ENCODE measurements at places on chromosomes 12 and 14. TPM values are rescaled to one million over a fixed set of nuclear protein-coding genes. Genes with fewer than 3 reads are reported as not detected.

GZMH gene
- total RNA-seq = 4.9 TPM

RITA1 gene
- total RNA-seq = 20.1 TPM

ANO4 gene
- total RNA-seq = not detected

SPIC gene
- not detected for total RNA-seq

GLIPR1 gene
- total RNA-seq = 14.2 TPM

PIANP gene
- 0.39 TPM for total RNA-seq

FBRSL1 gene
- 42.8 TPM for total RNA-seq

MEG3 gene
- 39.8 TPM for total RNA-seq

TTC9 gene
- total RNA-seq = 6.1 TPM

AGAP2 gene
- total RNA-seq = 4.1 TPM

RNF212B gene
- total RNA-seq = not detected

KLRD1 gene
- total RNA-seq = 7.3 TPM

PPP4R3A gene
- 99.5 TPM for total RNA-seq

CPNE6 gene
- not detected for total RNA-seq

SELPLG gene
- total RNA-seq = 71.4 TPM

ZNF605 gene
- total RNA-seq = 9.3 TPM

KRT77 gene
- not detected for total RNA-seq

ARHGDIB gene
- total RNA-seq = 307 TPM

IRAK3 gene
- total RNA-seq = 33.8 TPM

CAPRIN2 gene
- total RNA-seq = 116 TPM

KRT82 gene
- total RNA-seq = not detected

SLC5A8 gene
- 2.8 TPM for total RNA-seq

LPAR5 gene
- total RNA-seq = 4.2 TPM

LUM gene
- 151 TPM for total RNA-seq

HSPA2 gene
- total RNA-seq = 14.4 TPM

TMEM132C gene
- total RNA-seq = 0.20 TPM

SOAT2 gene
- 0.13 TPM for total RNA-seq

KCNK10 gene
- total RNA-seq = not detected

PIWIL1 gene
- not detected for total RNA-seq

P2RX4 gene
- total RNA-seq = 65.4 TPM

AMIGO2 gene
- total RNA-seq = 16.8 TPM

SLC2A14 gene
- 0.17 TPM for total RNA-seq

ATP6V1D gene
- total RNA-seq = 59.4 TPM

Data from upper lobe of left lung (tissue), 6 donors.